Tongue (tissue), 3 donors: ENCODE measurements at places on chromosomes 2 and 18. TPM values are rescaled to one million over a fixed set of nuclear protein-coding genes. Genes with fewer than 3 reads are reported as not detected.

The UGT1A5 gene
- total RNA-seq = 0.51 TPM

The ZFP36L2 gene
- 59.8 TPM for total RNA-seq

The LRRC30 gene
- total RNA-seq = 2.7 TPM

The GATA6 gene
- 2.2 TPM for total RNA-seq
